EL (cell line): ENCODE measurements at places on chromosomes 2 and 18.

- DNase-seq: no peak
These were observed 16.0 kb downstream of the INSIG2 start for GRCh38 chr2:118103951-118104940.

GRCh38 chr2:215556979-215557378 lies 121.1 kb upstream of the FN1 start:
- peak; percentile 17 for DNase-seq

DNA sequence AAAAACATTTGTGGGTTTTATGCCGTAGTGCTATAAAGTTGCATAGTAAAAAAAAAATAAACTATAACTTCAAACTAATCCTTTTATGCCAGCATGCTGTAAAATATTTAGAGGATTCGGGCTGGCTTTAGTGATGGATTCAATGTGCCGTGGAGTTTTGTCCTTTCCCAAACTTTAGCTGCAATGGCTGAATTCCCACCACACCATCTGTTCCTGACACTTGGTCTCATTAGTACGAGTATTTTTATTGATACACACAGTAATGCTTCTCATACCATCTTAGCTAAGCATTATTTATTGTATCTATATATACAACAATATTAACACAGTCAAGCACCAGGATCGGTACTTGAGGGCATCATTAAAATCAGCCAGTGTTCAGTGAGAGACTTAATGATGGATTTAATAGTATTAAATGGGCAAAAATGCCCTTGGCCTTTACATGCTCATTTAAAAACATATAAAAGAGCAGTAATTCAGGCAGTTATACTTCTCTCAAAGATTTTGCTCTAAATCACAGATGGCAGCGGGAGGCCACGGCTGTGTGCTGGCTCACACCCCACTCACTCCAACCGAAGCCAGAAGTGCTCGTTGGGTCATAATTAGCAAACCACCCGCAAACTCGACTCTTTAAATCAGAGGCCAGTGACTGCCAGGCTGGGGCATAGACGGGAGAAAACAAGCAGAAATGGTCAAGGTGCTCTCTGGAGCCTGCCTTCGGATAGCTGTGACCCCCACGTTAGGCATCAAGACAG lies 297.0 kb upstream of the REV1 start:
- DNase-seq: no peak

- DNase-seq: peak; percentile 7
These were observed 47.2 kb downstream of the VIL1 start for GRCh38 chr2:218465987-218466633.

GRCh38 chr2:58045580-58046334 lies 849 bp upstream of the VRK2 start:
- DNase-seq: no peak

DNA sequence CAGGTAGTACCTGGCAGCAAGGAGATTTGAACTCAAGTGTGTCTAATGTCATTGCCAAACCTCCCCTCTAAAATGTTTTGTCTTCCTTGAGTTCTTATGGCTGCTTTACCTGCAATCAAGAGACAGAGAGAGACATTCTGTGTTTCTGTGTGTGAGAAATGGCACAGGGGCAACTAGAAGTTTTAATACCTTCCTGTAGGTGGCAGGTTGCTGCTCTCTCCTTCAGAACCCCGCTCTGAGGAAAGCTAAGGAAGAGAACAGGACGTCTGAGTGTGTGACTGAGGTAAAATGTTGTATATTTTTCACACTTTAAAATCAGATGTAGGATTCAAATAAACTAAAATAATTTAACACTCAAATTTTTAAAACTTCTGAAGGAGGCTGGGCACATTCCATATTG lies 19.2 kb downstream of the DTNA start:
- DNase-seq: peak; percentile 40

GRCh38 chr2:174792309-174793025 lies 28.2 kb upstream of the CHRNA1 start:
- no peak for DNase-seq

- no peak for DNase-seq
These were observed 77.4 kb downstream of the SLC39A10 start for GRCh38 chr2:195734395-195734794.

DNA sequence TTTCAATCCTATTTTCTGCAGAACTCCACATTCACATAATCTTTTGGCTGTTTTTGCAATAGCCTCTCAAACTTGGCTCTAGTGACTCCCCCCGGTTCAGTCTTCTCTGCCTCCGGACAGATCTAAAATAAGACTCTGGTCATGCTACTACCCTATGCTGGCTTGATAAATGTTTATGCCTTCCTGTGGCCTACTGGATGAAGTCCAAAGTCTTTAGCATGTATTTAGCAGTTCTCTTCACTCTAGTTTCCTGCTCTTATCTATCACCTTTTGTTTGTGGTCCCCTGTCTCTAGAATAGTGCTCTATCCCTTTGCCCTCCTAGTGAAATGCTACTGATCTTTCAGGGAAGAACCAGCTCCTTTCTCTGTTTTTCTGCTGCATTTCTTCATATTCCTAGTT lies 14.4 kb downstream of the ADCYAP1 start:
- DNase-seq: no peak

DNA sequence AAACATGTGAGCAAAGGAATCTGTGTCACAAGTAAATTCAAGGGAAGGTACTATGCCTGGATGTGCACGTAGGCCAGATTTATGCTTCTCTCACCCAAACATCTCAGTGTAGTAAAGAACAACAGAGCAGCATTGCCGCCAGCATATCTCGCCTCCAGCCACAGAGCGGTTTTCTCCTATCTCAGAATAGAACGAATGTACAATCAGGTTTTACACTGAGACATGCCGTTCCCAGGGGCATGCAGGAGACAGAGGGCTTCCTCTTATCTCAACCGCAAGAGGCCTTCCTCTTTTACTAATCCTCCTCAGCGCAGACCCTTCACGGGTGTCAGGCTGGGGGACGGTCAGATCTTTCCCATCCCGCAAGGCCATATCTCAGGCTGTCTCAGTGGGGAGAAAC lies 175.3 kb downstream of the RPIA start:
- no peak for DNase-seq

- DNase-seq: peak; percentile 38
These were observed 129.0 kb upstream of the ACVR2A start for GRCh38 chr2:147715807-147716206.

DNA sequence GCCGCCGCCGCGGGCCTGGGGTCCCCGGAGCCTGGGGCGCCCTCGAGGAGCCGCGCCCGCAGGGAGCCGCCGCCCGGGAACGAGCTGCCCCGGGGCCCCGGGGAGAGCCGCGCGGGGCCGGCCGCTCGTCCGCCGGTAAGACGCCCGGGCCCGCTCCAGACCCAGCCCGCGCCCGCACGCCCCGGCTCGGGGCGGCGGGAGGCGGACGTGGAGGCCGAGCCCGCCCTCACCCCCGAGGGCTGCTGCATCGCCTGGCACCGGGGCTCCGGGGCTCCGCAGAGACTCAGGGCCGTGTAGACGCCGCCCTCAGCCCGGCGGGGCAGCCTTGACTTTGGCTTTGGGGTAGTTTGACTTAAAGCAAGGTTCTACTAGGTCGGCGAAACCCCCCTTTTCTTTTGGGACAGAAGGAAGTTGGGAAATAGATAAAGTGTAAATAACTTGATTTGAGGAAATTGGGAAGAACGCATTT lies 335 bp downstream of the ERFE start:
- DNase-seq: peak; percentile 31

DNA sequence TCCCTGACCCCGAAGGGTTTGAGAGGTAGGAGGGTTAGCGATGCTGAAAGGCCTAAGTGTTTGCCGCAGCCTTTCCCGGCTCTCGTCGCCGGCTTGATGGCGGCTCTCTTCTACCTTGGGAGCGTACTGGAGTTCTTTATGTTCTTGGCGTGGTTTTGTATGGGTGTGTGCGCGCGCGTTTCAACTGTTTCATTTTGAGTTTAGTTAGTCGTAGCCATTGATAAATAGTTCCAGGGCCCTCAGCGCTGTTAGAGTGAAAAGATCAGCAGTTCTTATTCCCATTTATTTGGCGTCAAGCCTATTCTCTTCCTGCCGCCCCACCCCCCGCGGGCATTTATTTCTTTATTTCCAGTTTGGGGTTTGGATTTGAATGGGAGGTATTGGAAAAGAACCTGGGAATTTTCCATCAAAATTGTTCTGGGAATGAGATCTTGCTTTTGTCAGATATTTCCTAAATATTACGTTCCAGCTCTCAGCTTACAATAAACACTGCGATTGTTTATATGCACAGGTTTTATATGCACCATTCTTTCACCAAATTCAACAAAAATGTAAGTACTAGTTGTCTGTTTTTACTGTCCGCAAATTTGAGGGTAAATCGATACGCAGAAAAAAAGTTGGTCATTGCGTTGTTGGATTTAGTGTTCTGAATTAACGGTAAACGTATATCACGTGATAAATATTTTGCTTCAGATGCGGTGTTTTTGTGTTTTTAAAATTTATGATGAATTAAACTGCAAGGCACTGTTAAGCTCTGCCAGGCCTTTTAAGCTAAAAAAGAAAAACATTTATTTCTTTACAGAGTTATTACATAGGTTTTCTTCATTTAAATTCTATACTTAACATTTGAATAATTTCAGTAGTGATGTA lies 954 bp downstream of the CCNT2 start:
- DNase-seq: peak; percentile 38

- DNase-seq: no peak
These were observed 116.4 kb upstream of the FANCL start for GRCh38 chr2:58357521-58357920.

DNA sequence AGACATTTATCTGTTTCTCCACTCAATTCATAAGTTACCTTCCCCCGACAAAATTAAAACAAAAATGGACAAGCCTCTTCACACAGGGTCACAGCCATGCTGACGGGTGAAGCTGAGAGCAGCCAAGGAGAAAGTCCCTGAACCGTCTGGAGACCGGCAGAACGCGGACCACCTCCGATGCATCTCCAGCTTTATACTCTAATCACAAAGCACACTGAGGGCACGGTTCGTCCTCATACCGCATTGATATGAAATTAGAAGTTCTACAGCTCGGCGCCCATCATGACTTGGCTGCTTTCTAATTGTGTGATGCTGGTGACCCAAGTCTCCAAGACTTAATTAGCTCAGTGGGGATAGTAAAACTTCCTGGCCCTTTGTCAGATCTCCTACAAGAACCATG lies 181.2 kb upstream of the PXDN start:
- no peak for DNase-seq

DNA sequence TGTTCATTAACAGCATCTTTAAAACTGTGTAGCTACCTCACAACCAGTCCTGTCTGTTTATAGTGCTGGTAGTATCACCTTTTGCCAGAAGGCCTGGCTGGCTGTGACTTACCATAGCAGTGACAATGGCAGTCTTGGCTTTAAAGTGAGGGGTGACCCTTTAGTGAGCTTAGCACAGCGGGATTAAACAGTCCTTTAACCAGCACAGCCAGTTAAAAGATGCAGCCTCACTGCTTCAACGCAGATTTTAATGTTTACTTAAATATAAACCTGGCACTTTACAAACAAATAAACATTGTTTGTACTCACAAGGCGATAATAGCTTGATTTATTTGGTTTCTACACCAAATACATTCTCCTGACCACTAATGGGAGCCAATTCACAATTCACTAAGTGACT lies 7.0 kb downstream of the RRM2 start:
- no peak for DNase-seq

GRCh38 chr2:40357667-40358066 lies 94.2 kb downstream of the SLC8A1 start:
- peak; percentile 56 for DNase-seq

- DNase-seq: peak; percentile 98
These were observed 25.3 kb downstream of the CRIM1 start for GRCh38 chr2:36380624-36381481.

GRCh38 chr2:122815120-122815519 lies 1059.7 kb downstream of the TSN start:
- DNase-seq: no peak

GRCh38 chr18:53531187-53531586 lies 693.3 kb downstream of the MBD2 start:
- DNase-seq: no peak

- no peak for DNase-seq
These were observed 805 bp downstream of the SNORC start for GRCh38 chr2:232870766-232871371.

- no peak for DNase-seq
These were observed 90.2 kb downstream of the NCK2 start for GRCh38 chr2:105834931-105835330.

DNA sequence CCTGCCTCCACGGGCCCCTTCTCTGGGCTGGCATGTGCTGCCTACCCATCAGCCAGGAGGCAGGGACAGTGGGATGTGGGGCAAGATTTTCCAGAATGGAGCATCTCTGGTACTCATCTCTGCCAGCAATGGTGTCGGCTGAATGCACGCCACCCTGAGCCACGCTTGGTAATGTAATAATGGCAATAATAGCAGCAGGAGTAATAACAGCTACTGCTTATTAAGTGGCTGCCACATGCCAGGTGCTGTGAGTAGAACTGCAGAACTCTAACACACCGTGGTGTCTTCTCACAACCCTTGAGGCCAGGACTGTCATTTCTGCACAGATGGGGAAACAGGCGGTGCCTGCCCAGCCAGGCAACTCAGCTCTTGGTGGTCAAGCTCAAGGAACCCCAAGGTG lies 113.6 kb downstream of the CELF4 start:
- DNase-seq: no peak

DNA sequence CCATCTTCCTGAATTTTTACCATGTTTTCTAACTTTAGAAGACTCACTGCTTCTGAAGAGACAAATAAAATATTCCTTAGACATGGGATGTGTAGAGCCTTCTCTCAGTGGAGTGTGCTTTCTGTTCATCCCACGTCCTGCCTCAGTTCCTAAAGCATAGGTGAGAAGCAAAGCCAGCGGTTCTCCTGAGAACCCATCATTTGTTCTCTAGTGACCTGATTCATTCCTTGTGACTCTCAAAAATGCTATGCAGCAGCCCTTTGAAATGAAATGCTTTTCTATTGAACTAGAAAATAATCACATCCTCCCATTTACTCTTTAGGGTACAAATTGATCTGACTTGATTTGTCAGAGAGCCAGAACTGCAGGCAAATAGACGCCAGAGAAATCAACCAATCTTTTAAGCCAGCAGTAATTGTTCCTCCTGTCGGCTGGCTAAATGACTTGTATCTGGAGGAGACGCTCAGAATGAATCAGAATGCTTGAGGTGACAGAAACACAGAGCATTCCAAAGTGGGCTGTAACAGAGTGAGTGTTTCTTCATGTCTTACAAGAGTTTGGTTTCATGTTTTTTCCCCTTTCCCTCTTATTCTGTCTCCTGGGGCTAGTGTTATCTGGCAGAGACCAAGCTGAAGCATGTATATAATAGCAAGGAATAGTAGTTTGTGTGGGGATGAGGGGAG lies 81.3 kb upstream of the TMEM178A start:
- peak; percentile 57 for DNase-seq

DNA sequence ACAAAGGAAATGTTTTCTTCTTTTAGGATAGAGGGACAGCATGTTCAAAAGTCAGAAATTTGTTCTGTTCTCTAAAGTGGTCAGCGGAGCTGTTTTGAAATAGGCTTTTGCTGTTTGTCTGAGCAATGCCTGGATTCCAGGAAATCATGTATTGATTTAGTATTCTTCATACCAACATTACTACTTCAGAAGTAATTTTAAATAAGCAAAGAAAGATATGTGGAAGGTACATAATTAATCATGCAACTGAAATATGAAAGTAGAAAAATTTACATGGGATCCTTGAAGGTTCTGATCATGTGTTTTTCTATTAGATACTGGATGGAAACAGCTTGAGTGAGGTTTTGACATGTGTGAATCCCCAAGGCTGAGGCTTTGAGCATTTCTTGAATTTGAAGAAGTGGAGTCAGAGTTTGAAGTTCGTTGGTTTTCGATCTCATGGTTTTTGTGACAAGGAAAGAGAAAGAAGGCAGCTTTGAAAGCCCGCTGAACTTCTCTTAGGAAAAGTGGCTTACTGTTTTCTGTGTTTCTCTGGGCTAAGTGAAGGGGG lies 220.0 kb downstream of the LDLRAD4 start:
- DNase-seq: no peak

GRCh38 chr18:51765606-51766360 lies 568.3 kb upstream of the MEX3C start:
- no peak for DNase-seq
